Right lobe of liver (tissue), 6 donors: ENCODE measurements at places on chromosomes 5 and 9. TPM values are rescaled to one million over a fixed set of nuclear protein-coding genes. Genes with fewer than 3 reads are reported as not detected.

- no peak for DNase-seq
- H3K27me3 ChIP-seq, result no peaks in the 10 kb centered on the region
- H3K4me3 ChIP-seq, result no peak overlapping the region
- H3K36me3 ChIP-seq, result no peaks in the 10 kb centered on the region
- H3K4me1 ChIP-seq, result no peaks in the 10 kb centered on the region
- no peak overlapping the region for H3K27ac ChIP-seq
These were observed 1.0 kb upstream of the GRM6 start for GRCh38 chr5:178996156-178996555.

GRCh38 chr5:67221487-67222242 lies 25.1 kb upstream of the CD180 start:
- H3K27me3 ChIP-seq, result no peaks in the 10 kb centered on the region
- H3K27ac ChIP-seq, result no peak overlapping the region
- H3K36me3 ChIP-seq, result no peaks in the 10 kb centered on the region
- no peaks in the 10 kb centered on the region for H3K4me1 ChIP-seq

- no peak overlapping the region for H3K4me3 ChIP-seq
- no peaks in the 10 kb centered on the region for H3K27me3 ChIP-seq
- H3K36me3 ChIP-seq, result no peaks in the 10 kb centered on the region
- no peaks in the 10 kb centered on the region for H3K4me1 ChIP-seq
- no peak overlapping the region for H3K27ac ChIP-seq
These were observed 97.5 kb downstream of the PHF2 start for GRCh38 chr9:93673839-93674334.

- H3K4me1 ChIP-seq, result peaks cover 31% of the 10 kb centered on the region
- DNase-seq, result no peak
- H3K27me3 ChIP-seq, result no peaks in the 10 kb centered on the region
- no peak overlapping the region for H3K4me3 ChIP-seq
- no peaks in the 10 kb centered on the region for H3K36me3 ChIP-seq
These were observed 155.0 kb downstream of the TLE1 start for GRCh38 chr9:81534138-81534875.

GRCh38 chr9:75909776-75910175 lies 19.3 kb downstream of the PCSK5 start:
- H3K36me3 ChIP-seq, result no peaks in the 10 kb centered on the region
- H3K27me3 ChIP-seq, result no peaks in the 10 kb centered on the region
- no peaks in the 10 kb centered on the region for H3K4me1 ChIP-seq
- no peak overlapping the region for H3K27ac ChIP-seq

DNA sequence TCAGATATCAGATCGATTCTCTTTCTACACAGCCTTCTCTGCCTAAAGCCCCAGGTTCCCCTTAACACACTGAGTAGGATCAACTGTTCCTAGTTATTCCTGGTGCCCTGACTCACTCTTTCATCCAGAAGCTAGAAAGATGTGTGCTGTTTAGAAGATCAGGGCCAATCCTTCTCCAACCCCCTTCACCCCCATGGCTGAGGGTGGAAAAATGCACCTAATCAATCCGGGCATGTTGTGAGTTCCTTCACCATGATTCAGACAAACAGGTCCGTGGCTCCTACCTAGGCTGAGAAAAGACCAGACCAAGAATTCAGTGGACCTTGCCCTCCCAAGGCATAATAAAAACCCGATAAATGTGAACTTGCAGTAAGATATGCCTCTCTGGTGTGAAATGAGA lies 85.4 kb upstream of the EQTN start:
- H3K4me1 ChIP-seq, result no peaks in the 10 kb centered on the region
- H3K27ac ChIP-seq, result no peak overlapping the region
- no peaks in the 10 kb centered on the region for H3K27me3 ChIP-seq

DNA sequence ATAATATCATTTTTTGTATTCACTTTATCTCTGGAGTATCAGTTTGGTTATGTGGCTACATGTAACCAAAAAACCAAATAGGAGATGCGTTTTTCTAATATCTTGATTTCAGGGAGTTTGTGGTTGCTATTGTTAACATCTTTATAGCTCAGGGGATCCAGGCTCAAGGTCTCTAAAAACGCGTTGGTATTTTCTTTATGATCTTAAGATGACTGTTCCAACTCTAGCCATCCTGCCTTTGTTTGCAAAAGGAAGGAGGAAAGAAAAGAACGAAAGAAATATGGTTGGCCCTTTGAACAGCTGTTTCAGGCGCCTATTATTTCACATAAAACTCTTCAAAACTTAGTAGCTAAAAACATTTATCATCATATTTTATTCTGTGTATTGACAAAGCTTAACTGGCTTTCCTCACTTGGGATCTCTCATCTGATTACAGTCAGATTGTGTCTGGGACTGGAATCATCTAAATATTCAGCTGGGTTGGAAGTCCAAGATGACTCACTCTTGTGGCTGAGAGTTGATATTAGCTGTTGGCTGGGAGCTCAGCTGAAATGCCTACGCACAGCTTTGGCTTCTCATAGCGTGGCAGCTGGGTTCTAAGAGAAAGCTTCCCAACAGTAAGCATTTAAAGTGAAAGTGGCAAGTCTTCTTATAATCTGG lies 60.1 kb downstream of the FAM174A start:
- H3K4me3 ChIP-seq, result no peak overlapping the region
- H3K4me1 ChIP-seq, result no peaks in the 10 kb centered on the region
- no peaks in the 10 kb centered on the region for H3K36me3 ChIP-seq
- H3K27me3 ChIP-seq, result no peaks in the 10 kb centered on the region
- H3K27ac ChIP-seq, result no peak overlapping the region

The NR4A3 gene
- 0.31 TPM for total RNA-seq
